Stimulated activated CD4-positive, alpha-beta T cell treated with anti-CD3 and anti-CD28 coated beads, Interleukin-4, amount 100 ng/mL, for 4 hours (primary cell): ENCODE measurements at places on chromosomes 11 and 22.

DNA sequence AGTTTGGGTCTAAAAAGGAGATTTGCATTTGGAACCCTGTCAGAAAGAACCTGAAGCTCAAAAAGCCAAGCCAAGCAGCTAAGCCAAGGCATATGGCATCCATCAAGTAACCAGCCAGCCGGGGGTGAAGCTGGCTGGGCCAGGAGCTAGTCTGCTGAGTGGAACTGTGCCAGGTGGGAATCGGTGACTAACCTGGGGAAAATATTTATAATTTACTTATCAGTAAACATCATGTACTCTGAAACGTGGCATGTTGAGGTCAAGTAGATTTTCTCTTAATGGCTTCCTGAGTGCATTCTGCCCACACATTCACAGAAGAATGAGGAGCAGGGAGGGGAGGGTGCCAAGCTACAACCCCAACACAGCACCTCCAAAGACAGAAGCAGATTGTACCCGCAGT is 70.5 kb upstream of the SESN3 start:
- no peak for DNase-seq

- DNase-seq = no peak
Measured at GRCh38 chr22:45673482-45674175, 2.0 kb downstream of the ATXN10 start.

DNA sequence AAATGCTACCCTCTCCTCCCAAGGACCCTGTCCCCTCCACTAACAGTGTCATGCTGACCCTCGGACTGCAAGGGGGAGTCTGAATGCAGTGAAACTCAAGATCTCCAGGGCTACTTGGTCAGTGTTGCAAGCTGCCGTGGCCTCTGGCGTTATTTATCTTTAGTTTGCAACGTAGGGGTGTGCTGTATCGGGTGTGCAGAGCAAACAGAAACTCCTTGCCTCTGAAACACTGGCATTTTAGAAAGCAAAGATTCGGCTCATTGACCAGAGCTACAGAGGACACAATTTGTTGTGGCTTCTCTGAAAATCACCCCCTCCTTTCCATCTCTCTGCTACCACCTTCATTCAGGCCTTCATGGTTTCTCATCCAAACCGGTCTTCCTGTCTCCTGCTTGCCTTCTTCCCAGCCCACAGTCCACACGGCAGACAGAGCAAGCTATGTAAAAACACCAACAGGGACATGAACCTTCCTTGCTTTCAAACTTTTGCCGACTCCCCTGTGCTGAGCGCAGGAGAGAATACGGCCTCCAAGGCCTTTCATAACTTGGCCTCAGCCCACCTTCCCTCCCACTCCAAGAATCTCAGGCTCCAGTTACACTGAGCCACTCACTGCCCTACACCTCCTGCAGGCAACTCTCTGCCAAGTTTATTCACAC is 14.9 kb downstream of the FZD4 start:
- no peak for DNase-seq

DNA sequence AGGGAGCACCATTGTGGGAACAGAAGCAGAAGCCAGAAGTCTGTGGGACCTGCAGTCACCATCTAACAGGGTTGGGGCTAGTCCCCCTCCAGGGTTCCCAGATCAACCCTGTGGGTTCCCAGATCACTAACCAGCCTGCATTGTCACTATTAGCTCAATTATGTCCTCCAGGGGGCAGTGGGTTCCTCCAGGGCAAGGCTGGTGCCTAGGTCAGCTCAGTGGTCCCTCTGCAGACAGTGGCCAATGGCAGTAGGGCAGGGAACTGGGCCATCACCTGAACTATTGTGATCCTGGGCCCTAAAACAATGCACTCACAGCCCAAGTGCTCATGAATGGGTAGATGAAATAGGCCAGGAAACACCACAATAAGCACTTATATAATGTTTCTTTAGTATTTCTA is 18.8 kb upstream of the PRSS23 start:
- no peak for DNase-seq

DNA sequence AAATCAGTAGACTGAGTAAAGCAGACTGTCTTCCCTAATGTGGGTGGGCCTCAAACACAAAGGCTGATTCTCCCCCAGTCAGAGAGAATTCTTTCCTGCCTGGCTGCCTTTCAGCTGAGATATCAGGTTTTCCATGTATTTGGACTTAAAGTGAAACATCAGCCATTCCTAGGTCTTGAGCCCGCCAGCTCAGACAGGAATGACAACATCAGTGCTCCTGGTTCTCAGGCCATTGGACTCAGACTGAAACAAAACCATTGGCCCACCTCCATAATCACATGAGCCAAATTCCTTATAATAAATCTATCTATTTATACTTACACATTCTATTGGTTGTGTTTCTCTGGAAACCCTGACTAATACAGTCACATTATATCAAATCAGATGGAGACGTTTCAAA is 56.7 kb upstream of the CLPB start:
- no peak for DNase-seq

- DNase-seq = no peak
Measured at GRCh38 chr11:93921695-93922468, 71.5 kb upstream of the VSTM5 start.

DNA sequence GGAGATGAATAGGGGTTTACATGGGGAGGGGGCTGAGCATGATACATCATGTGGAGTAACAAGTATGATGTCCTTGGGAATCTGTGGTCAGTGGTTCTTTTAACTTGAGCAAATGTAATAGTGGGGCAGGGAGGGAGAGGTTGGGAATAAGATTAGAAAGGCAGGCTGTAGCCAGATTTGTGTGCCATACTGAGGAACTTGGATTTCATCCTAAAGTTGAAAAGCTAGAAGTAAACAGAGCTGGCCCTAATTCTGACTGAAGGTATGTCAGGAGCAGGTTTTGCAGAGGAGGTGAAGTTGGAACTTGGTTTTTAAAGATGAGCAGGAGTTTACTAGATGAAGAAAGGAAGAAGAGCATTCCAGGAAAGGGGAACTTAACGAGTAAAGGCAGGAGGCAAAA is 108.3 kb upstream of the RRM1 start:
- no peak for DNase-seq

GRCh38 chr22:39661842-39662685 is 91.5 kb downstream of the CACNA1I start:
- DNase-seq = peak; percentile 72

DNA sequence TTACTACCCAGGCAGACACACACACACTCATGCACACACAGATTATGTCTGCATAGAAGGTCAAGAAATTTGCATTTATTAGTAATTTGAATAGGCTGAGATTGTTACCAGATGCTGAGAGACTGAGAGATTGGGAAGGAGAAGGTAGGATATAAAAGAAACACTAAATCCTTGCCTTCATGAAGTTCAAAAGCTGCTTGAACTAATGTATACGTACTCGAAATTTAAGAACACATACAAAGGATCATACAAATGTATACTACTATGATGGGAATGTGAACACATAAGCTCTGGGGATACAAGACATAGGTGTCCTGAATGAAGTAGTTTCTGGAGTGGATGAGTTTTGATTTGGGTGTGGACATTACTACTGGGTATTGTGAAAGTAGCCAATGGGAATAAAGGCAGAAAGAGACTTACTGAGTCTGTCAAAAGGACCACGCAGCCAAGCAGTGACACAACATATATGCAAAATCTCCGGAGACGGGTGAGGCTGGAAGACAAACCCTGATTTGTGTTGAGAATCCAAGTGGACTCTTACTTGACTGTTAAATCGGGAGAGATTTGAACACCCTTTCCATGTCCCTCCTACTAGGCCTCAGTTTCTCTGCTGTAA is 7.3 kb upstream of the PKNOX2 start:
- no peak for DNase-seq

DNA sequence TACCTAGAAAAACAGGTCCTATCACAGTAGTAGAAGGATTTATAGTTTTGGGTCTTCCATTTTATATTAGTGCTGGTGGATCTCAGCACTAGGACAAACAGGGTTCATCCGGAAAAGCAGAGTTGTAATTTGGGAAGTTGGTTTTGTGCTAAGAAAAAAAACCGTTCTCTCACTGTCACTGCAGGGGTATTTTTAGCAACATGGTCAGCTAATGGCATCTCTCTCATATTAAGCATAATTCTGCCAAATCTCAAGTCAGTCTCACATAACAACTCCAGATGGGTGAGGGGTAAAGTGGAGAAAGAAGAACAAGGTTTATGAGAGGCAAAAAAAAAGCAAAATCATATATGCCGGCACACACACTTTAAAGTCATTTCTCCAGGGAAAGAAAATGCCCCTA is 51.6 kb upstream of the GDPD4 start:
- DNase-seq = no peak

DNA sequence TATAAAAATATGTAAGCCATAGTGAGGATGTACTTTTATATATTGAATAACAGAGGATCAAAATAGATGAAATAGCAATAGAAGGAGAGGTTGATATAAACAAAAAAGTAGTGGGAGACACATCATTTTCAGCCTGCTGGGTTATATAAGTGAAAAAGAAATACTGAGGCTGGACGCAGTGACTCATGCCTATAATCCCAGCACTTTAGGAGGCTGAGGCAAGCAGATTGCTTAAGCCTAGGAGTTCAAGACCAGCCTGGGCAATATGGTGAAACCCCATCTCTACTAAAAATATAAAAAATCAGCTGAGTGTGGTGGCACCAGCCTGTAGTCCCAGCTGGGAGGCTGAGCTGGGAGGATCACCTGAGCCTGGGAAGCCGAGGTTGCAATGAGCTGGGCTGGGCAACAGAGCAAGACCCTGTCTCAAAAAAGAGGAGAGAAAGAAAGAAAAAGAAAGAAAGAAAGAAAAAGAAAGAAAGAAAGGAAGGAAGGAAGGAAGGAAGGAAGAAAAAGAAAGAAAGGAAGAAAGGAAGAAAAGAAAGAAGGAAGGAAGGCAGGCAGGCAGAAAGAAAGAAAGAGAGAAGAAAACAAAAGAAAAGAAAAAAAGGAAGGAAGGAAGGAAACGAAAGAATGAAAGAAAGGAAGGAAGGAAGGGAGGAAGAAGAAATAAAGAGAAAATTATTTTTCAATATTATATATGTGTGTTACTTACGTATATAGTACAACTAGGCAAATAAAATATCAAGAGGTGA is 7.0 kb upstream of the P2RY2 start:
- no peak for DNase-seq

DNA sequence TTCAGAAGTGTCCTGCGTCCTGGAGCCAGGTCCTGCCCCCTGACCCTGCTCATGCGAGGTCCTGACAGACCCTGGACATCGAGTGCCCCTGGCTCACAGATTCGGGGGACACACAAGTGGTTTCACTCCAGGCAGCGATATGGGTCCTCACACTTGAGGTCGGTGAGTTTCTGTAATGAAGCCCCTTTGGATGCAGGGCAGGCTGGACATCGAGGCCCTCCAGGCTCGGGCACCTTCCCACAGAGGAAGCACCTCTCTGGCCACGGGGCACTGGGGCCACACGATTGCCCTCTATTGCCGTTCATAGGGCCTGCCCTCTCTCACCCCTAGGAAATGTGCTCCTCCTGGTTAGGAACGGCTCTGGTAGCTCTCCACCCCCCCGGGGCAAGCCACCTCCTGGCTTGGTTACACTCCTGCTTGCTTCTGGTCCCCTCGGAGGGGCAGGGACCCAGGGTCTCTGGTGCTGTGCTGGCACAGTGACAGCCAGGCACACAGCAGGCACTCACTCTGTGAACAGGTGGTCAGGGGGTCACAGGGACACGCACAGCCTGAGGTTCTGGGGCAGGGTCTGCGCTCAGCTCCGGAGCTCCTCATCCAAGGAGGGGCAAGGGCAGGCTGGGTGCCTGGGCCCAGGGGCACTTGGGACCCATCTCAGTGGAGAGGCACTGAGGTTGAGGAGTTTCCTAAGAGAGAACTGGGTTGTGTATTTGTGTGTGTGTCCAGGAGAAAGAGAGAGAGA is 907.7 kb downstream of the BRD1 start:
- no peak for DNase-seq

- DNase-seq = peak; percentile 6
Measured at GRCh38 chr11:11243590-11244469, 109.2 kb downstream of the CSNK2A3 start.

DNA sequence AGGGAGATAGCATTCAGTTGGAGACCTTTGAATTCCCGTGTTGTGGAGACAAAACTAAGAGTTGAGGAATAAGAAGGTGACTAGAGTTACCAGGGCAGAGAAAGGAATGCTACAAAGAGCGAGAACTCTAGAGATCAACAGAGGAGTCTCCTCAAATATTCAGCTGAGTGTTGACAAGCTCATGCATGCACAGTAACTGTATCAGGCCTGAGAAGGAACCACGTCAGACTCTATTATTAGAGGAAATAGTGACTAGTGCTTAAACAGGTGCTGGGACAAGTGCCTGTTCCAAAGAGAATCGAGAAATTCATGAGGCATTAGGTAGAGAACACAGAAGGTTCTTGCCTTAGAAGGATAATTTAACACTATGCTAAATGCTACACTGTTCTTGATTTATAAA is 333.8 kb upstream of the CHORDC1 start:
- DNase-seq = no peak

- no peak for DNase-seq
Measured at GRCh38 chr22:38138961-38139360, 28.5 kb upstream of the BAIAP2L2 start.

DNA sequence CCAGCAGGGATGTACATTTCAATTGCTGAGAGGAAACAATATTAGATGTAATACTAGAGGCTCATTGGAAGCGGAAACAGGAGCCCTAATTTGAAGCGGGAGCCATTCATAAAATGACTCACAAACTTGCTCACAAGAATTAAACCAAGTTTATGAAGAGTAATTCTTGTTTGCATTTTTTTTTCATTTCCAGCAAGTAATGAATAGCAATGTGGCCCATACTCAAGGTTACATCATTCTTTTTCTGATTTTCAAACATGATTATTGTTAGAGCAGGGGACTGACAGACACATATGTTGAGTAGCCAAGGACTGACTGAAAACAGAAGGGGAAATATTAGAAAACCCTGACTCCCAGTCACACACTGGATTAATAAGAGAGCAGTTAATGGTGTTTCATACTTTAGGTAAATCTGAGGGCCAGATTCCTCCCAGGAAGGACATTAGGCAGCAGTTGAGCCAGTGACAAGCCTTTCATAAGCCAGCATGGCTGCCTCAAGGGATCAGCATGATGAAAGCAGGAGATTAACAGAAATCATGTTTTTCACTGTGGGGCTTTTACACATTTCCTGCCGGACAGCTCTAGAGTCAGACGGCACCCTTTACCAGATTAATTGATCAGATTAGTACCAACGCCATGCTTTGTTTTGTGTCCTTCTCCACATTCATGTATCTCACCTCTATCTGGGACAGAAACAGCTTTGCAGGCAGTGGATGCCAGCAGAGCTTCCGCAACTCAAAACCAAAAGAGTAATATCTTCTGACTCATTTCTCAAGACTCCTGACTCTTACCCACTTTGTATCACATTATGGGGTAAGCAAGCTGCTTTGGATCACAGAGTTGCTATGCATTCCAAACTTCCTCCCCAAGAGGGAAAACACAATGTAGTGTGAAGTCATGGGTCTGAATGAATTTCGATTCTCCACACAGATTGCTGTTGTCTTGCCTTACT is 831.6 kb downstream of the KCNA4 start:
- DNase-seq = no peak

GRCh38 chr11:60857378-60858232 is 1.9 kb upstream of the PTGDR2 start:
- DNase-seq = no peak

- DNase-seq = no peak
Measured at GRCh38 chr22:45676024-45676423, 4.4 kb downstream of the ATXN10 start.

GRCh38 chr22:23225724-23226496 is 45.6 kb downstream of the BCR start:
- DNase-seq = no peak
